ENCODE measurements at places on chromosomes 12 and 14.

GRCh38 chr14:27050208-27050607 lies 452.4 kb upstream of the NOVA1 start:
- DNase-seq, result no peak

- no peak for DNase-seq
These were observed 20.2 kb downstream of the ATXN2 start for GRCh38 chr12:111578971-111579340.

DNA sequence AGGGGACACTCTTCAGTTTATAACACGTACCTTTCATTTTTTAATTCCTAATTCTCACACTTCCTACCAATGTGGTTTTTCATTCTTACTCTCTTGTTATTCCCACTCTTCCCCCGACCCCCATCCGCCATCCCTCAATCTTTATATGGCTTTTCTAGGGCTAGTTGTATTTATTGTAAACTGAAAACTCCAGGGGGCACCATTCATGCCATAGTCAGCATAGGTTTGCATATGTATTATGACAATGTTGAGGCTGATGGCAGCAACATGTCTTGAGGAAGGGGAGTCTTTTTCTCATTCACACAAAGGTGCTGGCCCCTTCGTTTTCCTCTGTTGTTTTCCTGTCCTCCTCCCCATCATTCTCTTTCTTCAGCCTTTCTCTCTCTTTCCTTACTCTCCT lies 27.7 kb upstream of the LTA4H start:
- DNase-seq, result peak; percentile 14

- no peak for DNase-seq
These were observed 308.2 kb downstream of the ADGRD1 start for GRCh38 chr12:131261906-131262305.

GRCh38 chr14:54686871-54687749 lies 120.2 kb downstream of the SAMD4A start:
- DNase-seq, result no peak

DNA sequence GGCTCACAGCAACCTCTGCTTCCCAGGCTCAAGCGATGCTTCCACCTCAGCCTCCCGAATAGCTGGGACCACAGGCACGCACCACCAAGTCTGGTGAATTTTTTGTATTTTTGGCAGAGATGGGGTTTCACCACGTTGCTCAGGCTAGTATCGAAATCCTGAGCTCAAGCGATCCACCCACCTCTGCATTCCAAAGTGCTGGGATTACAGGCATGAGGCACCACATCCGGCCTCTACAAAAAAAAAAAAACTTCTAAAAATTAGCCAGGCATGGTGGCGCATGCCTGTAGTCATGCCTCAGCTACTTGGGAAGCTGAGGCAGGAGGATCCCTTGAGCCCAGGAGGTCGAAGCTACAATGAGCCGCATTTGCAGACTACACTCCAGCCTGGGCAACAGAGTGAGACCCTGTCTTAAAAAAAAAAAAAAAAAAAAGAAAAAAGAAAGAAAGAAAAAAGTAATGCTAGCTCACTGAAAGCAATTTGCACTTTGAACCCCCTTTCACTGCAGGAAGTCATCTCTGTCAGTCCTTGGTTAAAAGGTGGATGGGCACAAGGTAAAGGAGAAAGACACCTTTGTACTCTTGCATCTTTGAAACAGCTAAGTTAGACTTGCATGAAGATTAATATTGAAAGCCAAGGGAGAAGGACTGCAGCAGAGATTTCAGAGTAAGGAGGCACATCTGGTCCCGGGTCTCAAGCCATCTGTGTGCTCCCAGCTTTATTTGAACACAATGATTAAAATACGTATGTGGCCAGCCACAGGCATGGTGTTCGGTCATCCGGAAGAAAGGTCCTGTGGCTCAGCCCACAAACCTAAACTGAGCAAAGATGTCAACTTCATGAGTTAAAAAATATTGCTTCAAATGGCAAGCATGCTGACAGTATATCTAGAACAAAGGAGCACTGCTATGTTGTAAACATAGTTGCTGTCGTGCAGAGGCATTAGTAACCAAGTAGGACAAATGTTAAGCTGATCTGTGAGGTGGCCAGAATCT lies 103.8 kb upstream of the HMGA2 start:
- DNase-seq, result no peak

- peak; percentile 81 for DNase-seq
These were observed 9.9 kb upstream of the LYZ start for GRCh38 chr12:69338120-69338859.

DNA sequence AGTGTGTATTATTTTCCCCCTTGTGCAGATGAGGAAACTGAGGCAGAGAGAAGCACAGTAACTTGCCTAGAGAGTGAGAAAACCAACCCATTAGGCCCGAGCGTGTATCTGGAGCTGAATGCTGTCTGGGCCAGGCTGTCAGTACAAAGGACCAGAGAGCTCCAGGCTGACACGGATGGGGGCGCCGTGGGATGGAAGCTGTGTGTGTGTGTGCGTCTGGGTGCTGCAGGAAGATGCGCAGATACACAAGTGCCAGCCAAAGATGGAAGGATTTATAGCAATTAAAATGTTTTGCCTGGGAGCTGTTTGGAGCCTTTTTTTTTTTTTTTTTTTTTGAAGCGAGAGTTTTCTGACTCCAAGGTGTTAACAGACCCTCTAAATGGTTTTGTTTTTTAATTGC lies 53.7 kb upstream of the GPATCH2L start:
- no peak for DNase-seq

DNA sequence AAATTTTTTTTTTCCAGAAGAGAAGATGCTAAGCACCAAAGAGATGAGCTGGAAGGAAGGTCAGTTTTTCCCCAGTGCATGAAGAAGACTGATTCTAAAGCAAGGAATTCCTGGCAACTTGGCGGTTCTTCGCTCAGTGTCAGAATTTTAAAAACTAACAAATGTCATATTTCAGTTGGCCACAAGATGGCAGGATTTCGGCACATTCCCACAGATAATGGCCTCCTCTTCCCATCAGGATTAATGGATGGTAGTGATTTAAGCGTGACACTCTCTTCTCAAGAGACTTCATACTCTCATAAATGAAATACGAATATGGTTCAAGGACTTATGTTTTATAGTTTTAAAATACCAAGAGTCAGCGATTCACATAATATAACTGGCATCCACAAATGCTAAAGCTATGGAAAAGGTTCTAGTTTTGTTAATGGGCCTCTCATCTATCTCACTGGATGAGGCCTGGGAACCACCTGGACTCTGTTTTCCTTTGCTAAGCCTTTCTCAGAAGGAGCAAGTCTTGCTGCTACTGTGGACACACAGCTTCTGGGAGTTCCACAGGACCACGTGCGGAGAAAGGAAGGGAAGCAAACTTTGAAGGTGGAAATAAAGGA lies 46.1 kb upstream of the PTPRO start:
- DNase-seq, result peak; percentile 6

DNA sequence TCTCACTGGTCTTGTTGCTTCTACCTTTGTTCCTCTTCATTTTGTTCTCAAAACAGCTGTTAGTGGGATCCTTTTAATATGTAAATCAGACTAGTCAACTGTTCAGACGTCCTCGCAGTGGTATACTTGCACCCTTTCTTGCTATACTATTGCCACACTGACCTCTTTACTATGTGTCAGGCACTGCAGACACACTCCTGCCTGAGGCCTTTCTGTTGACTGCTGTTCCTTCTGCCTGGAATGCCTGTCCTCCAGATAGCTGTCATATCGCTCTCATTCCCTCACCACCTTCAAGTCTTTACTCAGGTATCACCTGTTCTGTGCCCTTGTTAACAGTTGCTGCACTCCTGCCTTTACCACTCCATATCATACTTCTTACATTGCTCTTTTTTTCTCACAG lies 90.0 kb upstream of the TMEM263 start:
- DNase-seq, result no peak

- DNase-seq, result no peak
These were observed 11.6 kb downstream of the OXA1L start for GRCh38 chr14:22778084-22778483.

GRCh38 chr14:99150236-99150635 lies 121.8 kb downstream of the BCL11B start:
- DNase-seq, result no peak

GRCh38 chr12:62859321-62859737 lies 75.6 kb downstream of the PPM1H start:
- DNase-seq, result no peak

DNA sequence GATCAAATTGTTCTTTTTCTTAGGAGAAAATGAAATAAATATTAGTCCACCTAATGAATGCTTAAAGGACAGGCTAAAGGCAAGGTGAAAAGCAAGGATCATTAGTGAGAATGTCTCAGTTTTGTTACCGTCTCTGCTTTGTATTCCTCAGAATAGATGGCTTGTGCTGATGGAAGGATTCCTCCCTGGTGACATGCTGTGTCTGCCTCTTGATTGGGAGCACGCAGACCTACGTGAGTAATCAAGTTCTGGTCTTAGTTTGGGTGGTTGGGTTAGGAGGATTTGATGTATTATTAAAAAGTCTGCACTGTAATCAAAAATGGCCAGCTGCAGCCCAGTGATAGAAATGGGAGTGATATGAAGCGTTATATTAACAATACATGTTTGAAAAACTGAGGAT lies 78.8 kb upstream of the RTL1 start:
- DNase-seq, result no peak

DNA sequence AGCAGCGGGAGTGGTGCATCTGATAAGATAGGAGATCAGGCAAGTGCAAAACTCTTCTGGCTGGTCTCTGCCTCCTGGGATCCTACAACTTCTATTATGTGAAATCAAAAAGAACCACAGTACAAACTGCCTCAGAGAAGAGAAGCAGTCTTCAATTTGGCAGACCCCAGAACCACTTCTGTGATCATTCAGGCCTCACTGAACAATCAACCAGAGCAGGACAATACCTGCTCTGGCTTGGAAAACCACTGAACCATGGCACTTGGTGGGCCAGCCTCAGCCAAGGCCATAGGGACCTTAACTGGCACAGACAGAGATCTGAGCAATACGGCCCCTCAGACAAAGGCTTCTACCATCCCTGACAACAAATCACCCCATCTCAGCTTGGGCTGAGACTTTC lies 103.0 kb downstream of the NDUFA12 start:
- no peak for DNase-seq

GRCh38 chr12:118925407-118925806 lies 55.9 kb upstream of the SRRM4 start:
- no peak for DNase-seq

GRCh38 chr12:58247633-58248032 lies 306.3 kb downstream of the ATP23 start:
- DNase-seq, result no peak

GRCh38 chr14:48665077-48665784 lies 920.9 kb downstream of the RPS29 start:
- DNase-seq, result no peak

GRCh38 chr12:67710582-67710981 lies 62.0 kb downstream of the DYRK2 start:
- DNase-seq, result no peak

- DNase-seq, result no peak
These were observed 142.6 kb downstream of the PPM1H start for GRCh38 chr12:62792236-62792870.

GRCh38 chr12:103318566-103318965 lies 177.2 kb downstream of the C12orf42 start:
- no peak for DNase-seq

DNA sequence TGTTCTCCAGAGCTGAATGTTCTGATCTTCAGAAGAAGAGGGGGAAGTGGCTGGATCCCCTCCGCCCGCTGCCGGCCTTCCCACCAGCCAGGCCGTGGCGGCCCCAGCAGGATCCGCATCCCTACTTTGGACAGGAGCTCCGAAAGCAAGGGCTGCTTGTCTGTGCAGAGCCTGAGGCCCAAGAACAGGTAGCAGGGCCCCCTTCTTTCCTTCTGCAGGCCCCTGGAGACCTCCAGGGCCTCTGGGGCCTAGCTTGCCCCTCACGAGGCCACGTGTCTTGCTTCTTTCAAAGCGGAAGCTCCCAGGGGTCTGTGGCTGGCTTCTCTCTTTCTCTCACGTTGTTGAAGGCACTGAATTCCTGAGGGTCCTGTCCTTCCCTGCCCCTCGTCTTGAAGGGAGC lies 13.2 kb downstream of the PGF start:
- no peak for DNase-seq

GRCh38 chr14:65946494-65946893 lies 534.0 kb downstream of the FUT8 start:
- no peak for DNase-seq

DNA sequence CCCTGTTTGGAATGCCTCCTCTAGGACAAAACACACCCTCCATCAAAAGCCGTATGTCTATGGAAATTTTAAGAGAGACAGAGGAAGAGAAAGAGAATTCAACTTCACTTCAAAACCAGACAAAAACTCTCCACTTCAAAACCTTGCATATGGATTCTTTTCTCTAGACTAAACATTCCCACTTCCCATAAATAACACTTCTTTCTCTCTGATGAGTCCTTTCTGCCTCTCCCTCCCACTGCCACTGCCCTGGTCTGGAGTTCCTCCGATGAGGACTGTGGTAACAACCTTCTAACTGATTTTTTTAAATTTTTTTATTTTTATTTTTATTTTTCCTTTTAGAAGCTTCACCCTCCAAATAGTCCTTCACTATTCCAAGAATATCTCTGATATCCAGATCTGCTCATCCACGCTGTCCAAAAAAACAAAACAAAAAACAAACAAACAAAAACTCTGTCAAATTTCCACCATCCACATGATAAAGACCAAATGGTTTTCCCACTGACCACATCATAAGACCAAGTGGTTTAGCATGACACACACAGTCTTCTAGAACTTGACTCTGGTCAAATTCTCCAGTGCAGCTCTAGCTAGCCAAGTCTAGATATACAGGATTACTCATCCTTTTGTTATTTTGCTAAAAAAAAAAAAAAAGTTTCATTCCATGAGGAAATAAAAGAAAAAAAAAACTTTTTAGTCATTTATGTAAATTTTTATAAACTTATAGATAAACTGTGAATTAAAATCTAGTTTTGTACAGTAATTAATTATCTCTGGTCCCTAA lies 256.0 kb downstream of the PPFIA2 start:
- no peak for DNase-seq

GRCh38 chr12:12974211-12974610 lies 22.2 kb upstream of the GPRC5D start:
- no peak for DNase-seq

DNA sequence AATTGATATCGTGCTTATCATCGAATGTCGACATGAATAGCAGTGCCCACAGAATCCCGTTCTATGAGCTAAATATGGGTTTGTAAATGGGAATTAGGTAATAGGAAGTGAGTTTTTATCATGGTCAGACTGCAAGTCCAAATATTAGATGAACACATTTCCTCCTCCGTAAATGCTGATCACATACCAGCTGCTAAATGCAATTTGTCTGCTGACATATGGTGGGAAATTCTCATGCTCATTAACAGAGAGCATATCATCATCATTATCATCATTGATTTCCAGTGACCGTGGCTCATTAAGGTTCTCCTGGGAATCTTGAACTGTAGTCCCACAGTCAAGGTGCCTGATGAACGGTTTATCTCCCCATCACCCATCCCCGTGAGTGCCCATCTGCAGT lies 998.8 kb upstream of the TMEM132C start:
- DNase-seq, result no peak

DNA sequence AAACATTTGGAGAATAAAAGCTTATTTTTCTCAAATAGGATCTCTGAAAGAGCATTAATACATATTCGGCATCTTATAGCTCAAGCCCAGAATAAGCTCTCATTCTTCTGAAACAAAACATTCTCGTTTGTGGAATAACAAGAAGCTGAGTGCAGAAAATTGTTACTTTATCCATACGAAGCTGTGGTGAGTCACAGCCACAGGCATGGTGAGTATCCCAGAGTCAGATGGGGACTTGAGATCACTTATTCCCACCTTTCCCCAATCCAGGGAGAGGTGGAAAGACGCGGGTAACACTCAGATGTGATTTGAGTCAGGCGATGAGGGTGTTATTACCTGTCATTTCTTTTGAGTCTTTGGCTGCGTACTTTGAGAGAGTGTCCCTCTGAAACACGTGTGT lies 214.6 kb upstream of the TMEM132C start:
- DNase-seq, result no peak

GRCh38 chr12:26255893-26256645 lies 60.7 kb downstream of the SSPN start:
- no peak for DNase-seq
